COR-L47 (cell line): ENCODE measurements at places on chromosomes 12 and 14.

DNA sequence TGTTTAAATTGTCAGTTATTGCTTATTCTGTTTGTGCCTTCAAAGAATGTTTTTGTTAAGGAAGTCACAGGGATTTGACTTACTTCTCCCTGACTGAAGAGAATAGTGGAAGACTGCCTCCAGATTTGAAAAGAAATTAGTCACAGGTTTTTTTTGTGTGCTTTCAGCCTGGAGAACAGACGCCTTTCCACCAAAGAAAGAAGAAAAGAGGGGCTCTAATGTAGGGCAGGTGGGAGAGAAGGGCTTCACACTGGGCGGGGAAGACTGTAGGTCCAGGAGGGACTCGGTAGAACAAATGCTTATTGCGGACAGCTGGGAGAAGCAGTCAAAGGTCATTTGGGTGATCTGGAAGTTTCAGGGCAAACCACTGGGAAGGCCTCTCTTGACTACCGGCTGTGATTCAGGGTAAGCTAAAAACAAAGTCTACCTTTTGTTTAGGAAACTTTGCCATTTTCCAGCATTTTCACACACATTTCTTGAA, 76.8 kb downstream of the SAMD4A start:
- no peak for DNase-seq

DNA sequence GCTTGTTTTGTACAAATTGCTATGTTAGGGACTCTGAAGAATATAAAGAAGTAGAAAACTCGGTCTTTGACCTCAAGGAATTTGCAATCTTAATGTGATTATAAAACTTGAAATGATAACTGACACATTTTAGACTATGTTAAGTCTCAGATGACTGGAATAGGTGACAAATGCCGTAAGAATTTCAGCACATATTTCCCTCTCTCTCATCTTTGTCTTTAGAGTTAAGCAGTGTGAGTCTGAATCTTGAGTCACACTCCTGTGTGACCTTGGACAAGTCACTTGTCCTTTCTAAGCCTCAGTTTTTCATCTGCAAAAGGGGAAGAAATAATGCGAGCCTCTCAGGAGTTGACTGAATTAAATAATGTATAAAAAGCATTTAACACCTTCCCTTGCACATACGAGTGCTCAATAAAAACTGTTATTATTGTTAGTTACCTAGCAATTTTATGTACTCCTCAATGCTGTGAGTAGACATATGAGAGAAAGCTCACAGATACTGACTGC, 103.7 kb downstream of the DYRK2 start:
- DNase-seq = no peak

- DNase-seq = no peak
Observed at GRCh38 chr12:13170892-13171490, 25.5 kb upstream of the EMP1 start.

- DNase-seq = no peak
Observed at GRCh38 chr14:61218157-61218556, 63.0 kb downstream of the TMEM30B start.

DNA sequence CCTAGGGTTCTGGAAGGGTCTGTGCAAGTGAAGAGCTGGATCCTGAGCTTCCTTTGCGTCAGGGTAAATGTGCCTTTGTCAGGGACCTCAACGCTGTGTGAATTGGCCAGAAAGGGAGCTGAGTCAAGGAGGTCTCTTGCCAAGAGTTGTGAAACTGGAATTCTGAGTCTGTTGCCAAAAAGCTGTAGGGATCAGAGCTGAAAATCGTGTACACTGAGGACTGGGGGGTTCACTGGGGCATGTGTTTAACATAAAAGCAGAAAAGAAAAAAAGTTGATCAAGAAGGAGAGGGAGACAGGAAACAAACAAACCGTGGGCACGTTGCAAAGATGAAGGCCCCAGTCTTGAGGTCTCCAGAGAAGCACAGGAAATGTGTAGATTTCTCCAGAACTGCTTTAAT, 1081.5 kb downstream of the VRK1 start:
- DNase-seq = no peak

DNA sequence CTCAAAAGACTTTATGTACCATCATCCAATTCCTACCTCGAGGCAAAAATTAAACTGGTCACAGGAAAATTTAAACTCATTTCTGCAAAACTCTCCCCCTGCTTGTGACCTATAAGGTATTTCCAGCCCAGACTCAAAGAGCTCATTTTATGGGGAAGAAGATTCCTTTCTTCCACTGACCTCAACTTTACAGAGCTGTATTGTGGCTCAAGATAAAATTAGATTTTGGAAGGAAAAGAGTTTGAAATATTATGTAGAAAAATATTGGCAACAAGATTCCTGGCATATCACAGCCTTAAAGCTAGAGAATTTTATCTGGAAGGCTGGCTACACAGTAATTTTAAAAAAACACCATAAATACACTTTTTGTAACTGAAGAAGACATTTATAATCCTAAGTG, 91.7 kb downstream of the STXBP6 start:
- no peak for DNase-seq

GRCh38 chr12:115233891-115234543, 550.0 kb upstream of the TBX3 start:
- DNase-seq = no peak

- no peak for DNase-seq
Observed at GRCh38 chr12:26870491-26871419, 37.8 kb upstream of the ITPR2 start.

DNA sequence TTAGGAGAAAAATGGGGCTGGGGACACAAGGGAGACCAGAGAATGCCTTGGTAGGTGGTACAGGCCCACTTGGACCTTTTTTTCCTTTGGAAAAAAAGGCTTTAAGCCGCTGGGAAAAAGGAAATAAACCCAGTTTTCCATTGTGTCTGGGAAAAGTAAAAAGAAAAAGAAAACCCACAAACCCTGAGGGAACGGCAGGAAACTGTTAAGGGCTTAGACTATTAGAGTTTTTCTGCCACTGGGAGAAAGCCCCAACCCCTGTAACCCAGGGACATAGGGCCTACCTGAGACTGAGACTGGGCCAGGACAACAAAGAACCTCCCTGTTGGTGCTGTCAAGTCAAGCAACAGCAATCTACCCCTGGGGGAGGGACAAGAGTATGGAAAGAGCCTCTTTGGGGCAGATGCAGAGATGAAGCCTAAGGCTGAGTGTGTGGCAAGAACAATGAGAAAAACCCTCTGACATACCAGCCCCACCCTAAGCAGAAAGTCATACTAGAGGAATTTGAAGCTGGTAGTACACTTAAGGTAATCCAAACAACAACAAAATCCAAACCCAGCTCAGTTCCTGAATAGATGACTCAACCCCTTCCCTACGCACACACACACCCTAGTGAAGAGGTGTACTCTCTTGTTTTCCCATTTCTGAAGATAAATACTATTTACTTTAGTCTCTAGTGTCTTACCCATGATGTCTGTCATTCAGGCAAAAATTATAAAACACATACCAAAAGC, 22.8 kb downstream of the ATF1 start:
- DNase-seq = no peak

DNA sequence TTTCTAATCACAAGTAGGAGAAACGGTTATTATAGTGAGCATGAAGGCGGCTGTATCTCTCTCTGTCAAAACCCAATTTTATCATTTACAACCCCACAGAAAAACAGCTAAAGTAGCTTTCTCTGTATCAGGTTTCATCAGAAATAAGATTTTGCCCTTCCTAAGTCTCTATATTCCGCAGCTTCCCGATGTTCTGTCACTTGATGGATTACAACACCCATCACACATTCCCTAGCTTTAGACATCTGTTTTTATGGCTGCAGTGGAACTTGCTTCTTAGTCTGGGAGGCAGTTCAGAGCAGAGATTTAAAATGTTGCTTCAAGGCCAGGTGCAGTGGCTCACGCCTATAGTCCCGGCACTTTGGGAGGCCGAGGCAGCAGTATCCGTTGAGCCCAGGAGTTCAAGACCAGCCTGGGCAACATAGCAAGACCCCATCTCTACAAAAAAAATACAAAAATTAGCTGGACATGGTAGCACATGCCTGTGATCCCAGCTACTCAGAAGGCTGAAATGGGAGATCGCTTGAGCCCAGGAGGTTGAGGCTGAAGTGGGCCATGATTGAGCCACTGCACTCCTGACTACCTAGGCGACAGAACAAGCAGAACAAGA, 27.6 kb upstream of the FOXN3 start:
- DNase-seq = no peak

GRCh38 chr12:57138526-57139272, 8.7 kb downstream of the LRP1-AS start:
- no peak for DNase-seq

GRCh38 chr14:55577229-55577628, 2.8 kb upstream of the KTN1 start:
- DNase-seq = no peak
